Hematopoietic multipotent progenitor cell treated with erythropoietin and hydrocortisone succinate and interleukin-3 and kit ligand, for 8 days (in vitro differentiated cells): ENCODE measurements at places on chromosomes 13 and 19.
A peak's percentile ranks its signal among the peaks of the same experiment; 100 is the strongest.

DNA sequence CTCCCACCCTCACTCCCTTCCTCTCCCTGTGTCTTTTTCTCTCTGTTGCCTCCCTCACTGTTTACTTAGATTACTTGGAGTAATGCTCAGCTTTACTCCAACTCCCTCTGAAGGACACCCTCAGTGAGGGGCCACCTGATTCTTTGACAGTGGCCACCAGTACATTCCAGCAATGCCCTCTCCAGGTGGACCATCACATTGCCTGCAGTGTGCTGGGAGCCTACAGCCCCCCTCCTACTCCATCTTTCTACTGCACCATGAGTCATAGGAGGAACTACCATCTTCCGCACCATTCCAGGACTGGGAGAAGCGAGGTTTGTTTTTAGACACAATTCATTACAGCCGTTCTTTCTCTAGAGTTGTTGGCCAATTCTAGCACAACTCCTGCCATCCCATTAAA is 96.6 kb upstream of the POSTN start:
- DNase-seq, result no peak

DNA sequence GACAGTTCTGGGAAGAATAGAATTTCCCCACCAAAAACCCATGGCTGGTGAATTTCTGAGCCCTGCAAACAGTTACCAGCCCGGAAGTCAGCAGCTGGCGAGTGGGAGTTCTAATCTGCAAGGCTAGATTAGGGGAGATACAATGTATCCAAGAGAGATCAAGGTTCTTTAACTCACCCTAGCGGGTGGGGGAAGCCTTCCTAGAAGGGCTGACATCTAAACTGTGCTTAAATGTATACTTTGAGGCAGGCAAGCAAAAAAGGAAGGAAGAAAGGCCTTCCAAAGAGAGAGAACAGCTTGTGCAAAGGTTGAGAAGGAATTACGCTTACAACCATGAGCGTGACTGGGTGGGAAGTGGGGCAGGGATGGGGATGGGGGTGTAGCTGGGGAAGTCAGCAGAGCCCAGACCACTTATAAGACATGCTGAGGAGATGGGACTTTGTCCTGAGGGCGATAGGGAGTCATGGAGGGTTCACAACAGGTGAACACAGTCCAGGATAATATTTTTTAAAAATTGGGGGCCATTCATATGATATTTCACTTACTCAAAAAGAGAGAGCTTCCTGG is 20.8 kb upstream of the ZNRF4 start:
- DNase-seq, result no peak

DNA sequence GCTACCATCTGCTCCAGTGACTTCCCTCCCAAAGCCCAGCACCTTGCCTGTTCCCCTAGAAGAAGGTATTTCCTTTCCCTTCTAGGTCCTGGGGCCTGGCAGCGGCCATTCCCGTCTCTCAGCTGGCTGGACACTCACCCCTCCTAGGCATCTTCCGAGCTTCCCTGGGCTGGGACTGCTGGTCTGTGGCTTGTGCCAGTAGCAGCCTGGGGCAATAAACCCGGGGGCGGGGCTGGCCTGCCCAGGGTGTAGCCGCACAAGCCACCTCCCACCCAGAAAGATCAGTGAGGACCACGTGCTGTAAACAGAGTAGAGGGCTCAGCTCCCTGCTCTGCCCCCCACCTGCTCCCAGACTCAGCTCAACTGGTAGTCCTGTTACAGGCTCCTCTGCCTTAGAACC is 15.0 kb downstream of the LIPE start:
- DNase-seq, result no peak

DNA sequence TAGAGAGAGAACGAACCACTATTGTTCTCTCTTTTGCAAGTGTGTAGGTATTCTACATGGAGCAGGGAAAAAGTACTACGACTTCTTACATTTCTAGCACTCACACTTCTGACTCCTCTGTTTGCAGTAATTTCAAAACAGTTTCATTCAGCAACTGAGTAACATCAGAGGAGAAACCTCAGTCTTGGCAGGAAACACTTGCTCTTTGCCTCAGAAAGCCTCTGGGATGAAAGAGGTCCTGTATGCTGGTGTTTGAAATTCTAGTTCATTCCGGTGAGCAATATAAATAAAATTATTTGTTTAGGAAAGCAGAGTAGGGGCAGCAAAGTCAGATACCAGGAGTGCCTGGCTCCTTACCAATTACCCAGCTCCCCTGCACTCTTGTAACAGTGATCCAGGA is 595.5 kb downstream of the TBC1D4 start:
- DNase-seq, result no peak

DNA sequence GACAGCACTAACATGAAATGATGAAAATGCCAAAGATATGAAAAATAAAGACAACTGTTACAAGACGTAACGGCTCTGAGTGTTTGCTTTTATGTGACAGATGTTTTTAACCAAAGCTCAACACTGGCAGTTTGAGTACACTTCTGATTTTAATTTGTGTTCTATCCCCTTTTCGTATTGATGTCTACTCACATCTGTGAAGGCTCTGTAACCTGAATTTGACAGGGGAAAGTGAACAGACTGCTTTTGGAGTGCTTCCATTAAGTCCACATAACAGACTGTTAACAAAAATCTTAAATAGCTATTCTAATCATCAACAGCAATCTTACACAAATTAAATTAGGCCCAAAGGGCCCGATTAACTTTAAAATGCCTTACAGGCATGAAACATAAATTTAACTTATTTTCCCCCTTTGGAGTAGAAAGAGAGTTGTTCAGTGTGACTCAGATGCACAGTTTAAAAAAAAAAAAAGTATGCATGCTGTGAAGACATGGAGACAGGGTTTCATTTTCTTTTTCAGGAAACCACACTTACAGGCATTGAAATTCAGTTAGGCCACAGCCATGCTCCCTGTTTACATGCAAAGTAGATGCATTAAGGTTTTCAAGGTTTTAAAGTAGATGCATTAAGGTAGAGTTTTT is 16.3 kb upstream of the RNASEH2B start:
- no peak for DNase-seq

DNA sequence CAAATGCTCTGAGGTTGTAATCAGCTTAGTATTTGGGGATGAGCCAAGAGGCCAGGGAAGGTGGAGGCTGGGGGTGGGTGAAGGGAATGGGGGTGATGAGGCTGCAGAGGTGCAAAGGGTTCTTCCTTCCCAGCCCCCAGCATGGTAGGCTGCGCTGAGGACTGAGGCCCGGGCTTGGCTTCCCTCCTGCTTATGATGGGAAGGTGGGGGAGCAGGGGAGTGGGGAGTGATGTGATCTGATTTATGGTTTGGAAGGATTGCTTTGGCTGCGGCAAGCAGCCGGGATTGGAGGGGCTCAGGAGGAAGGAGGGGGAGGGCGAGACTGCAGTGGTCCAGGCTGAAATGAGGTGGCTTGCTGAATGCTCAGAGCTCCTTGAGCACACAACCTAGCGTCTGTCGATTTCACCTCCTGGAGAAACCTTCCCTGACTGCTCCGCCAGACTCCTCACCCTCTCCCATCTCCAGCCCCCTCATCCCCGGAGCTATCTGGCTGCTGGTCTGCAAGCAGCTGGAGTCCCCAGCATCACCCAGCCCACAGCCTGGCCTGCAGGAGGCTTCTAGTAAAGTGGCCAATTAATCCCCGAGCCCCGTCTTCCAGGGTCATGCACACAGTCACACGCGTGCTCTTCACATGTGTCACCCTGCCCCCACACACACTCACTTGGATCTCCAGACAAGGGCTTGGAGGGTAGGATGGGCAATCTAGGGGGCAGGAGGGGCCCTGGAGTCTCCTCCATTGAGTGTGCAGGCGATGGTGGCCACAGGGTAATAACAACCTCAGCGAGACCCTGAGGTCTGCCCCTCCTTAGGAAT is 757 bp upstream of the CLEC11A start:
- no peak for DNase-seq

- no peak for DNase-seq
Observed at GRCh38 chr13:27027086-27027667, 144.4 kb downstream of the USP12 start.

DNA sequence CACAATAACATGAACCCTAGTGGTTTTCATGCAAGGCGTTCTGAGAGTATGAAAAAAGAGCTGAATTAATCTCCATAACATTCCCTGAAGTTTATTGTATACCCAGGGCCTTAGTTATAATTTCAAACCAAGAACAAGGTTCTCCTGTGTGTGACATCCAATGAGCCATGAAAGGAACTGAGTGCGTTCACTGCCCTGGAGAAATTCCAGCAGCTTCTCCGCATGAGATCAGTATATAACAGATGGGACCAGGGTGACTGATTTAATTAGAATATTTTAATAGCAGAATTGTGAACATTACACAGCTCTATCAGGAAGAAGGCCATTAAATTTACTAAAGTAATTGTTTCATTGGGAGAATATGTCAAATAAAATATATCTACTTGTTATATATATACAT is 1190.5 kb upstream of the SLC10A2 start:
- DNase-seq, result no peak

GRCh38 chr19:13849991-13850909 is 26.7 kb upstream of the NANOS3 start:
- DNase-seq, result peak; percentile 68

- no peak for DNase-seq
Observed at GRCh38 chr19:16435238-16435917, 36.4 kb downstream of the EPS15L1 start.
